ENCODE measurements at places on chromosomes 6 and 20. TPM values are rescaled to one million over a fixed set of nuclear protein-coding genes. Genes with fewer than 3 reads are reported as not detected.

DNA sequence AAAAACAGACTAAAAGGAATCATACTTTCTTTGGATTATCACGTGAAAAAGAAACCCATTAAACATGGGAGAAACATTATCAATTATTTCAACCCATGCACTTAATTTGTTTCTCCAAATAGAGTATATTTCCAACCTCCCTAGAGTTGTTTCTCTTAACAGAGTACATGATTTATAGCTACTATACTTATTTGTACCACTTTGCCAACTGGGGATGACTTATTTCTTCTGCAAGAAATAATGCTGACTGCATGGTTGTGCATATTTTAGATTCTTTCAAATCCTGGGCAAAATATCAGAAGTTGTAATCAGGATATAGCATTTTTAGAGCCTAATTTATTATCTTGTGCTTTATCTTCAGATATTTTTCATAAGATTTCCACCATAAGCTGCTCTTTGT is 629.1 kb upstream of the EYS start:
- DNase-seq: no peak

DNA sequence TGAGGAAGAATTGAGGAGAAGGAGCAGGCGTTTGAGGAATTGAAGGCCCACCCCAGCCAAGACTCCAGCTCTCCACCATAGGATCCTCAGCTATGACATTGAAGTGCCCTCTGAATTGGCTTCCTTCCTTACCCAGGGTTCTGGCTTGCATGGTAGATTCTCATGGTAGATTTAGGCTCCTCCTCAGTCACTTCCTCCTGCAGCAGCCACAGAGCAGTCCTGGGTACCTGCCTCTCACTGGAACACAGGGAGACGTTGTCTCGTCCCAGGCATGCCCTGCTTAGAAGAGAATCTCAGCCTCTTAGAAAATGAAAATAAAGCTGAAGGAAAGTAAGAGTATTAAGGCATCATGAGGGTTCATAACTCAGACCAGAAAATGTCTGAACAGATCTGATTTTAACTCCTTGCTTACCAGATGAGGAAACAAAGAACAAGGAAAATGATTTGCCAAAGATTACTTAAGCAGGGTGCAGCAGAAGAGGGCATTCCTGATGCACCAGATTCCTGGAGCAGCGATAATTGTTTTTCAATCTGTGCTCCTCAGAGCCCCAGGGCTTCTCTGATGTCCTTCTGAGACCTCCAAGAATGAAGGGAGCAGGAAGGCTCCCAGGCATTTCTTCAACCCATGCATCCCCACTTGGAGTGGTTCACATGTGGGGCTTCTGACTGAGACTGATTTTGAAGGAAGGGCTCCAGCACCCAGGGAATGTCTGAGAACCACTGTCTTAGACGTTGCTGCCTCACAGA is 219.8 kb downstream of the HIVEP2 start:
- no peak for DNase-seq

DNA sequence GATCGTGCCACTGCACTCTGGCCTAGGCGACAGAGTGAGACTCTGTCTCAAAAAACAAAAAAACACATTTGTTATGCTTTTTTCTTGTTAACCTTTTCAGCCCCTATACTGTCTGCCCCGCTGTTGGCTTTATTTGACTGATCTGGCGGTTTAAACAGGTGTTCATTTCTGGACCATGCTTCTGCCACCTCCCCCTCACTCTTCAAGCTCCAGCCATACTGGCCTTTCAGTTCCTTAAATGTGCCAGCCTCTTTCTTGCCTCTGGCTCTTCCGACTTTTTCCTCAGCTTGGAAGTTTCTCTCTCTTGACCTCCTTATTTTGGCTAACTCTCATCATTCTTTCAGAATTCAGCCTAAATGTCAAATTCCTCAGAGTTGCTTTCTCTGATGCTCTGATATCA is 35.2 kb upstream of the TXLNB start:
- DNase-seq: no peak

GRCh38 chr6:16773362-16773761 is 12.1 kb upstream of the ATXN1 start:
- DNase-seq: no peak

GRCh38 chr20:5197847-5198650 is 71.2 kb downstream of the CDS2 start:
- DNase-seq: no peak

- no peak for DNase-seq
Observed at GRCh38 chr20:5474646-5475550, 158.1 kb upstream of the PROKR2 start.

- peak; percentile 81 for DNase-seq
Observed at GRCh38 chr6:163490826-163491577, 76.5 kb downstream of the QKI start.

DNA sequence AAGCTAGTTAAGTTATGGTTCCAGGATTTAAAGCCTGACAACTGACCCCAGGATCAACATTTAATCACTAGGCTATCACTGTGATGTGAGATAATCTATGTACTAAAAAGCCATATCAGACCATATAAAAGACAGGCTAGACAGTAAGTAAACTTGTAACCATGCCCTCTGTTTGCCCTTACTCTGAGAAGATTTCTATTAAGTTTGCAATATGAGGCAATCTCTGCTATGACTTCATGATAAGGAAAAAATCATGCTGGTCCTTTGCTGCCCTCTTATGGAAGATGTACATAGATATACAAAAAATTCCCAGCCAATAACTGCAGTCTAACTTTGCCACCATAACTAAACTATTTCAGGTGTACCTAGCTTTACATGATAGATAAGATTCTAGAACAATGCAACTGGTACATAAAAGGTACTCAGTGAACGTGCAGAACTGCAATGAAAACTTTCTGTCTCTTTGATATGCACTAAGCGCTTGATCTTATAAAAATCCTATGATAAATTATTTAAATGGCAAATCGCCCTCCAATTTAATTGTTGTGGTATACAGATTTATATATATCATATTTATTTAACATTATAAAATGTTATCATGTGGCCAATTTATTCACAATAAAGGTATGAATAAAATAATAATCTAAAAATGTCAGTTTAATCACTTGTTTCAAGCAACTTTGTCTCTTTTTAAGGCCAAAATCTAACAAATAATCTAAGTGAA is 70.5 kb downstream of the FAM217A start:
- DNase-seq: no peak

DNA sequence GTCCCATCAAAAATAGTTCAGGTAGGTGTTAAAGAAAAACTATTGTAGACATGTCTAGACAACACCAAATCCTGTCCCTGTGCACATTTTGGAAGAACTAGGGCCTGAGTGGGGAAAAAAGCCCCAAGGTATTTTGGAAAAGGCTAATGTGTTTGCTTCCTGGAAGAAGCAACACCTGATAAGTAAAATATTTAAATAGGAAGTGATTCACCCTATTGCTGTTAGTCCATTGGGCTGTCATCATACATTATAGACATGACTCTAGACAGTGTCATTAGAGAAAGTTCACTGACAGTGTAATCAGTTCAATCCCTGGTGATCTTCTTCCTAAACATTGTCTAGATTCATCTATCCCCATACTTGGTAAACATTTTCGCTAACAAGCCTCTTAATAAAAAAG is 465.3 kb downstream of the CBLN4 start:
- DNase-seq: no peak

DNA sequence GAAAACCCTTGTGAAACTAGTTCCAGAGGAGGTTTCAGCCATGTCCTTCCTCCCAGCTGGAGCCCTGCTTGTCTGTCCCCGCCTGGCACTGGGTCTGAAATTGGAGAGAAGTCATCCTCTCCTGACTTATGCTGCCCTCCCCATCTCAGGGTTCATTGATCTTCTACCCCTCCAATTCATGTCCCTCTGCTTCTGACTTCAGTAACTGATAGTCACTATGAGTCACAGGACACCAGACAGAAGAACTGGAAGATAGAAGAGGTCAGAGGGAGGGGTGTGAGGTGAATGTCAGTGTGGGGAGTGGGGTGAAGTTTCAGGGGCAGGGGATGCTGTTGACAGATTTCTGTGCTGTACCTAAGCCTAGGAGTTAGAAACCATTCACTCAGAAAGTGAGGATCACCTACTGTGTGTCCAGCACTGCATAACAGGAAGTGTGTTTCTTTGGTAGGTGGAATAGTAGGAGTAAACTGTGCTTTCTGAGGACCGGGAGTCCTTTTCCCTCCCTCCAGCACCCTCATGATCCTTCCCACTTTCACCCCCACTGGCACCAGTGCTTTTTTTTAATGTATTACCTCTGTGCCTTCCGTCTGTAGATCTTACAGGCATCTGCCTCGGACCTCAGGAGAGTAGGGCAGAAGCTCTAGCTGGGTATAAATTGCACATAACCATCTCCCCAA is 627 bp upstream of the RPP21 start:
- no peak for DNase-seq

GRCh38 chr20:23340524-23340923 is 10.1 kb upstream of the NXT1 start:
- peak; percentile 72 for DNase-seq

- no peak for DNase-seq
Observed at GRCh38 chr6:108380876-108381275, 86.0 kb downstream of the AFG1L start.

DNA sequence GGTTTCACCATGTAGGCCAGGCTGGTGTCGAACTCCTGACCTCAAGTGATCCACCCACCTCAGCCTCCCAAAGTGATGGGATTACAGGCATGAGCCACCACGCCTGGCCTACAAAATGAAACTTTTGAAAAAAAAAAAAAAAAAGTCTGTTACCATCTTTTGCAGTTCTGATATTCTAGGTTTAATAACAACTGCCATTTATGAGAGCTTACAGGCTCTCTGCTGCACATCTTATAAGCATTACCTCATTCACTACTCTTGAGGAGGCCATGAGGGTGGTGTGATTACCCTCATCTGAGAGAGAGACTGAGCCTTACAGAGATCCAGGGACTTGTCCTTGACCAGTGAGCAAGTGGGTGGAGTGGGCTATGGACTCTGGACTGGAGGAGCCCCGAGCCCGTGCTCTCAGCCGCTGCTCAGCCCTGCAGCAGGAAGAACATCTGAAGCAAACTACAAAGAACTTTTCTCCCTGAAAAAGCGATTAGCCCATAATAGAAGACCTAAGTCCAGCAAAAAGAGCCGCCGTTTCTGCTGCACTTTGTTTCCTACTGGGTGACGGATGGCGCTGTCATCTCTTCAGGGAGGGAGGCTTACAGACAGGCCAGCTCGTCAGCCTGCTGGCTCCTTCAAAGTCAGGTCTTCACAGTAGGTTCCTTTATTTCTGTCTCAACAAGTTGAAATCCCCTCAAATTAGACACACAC is 119.8 kb upstream of the AKAP12 start:
- no peak for DNase-seq

DNA sequence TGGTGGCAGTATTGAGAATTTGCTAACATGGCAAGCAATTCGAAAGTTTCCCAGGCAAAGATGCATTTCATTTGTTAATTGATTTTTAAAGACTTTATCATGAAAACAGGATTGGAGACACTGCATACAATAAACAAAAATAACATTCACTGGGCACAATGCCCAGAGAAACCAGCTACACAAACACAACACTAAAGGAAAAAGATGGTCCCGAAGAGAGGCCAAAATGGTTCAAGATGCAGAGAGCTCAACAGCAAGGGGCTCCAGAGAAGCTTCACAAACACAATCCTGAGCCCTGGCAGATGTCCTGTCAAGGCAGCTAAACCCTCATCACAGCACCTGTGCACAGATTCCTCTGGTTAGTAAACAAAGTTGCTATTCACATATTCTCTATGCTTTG is 79.3 kb downstream of the INSM1 start:
- DNase-seq: no peak

DNA sequence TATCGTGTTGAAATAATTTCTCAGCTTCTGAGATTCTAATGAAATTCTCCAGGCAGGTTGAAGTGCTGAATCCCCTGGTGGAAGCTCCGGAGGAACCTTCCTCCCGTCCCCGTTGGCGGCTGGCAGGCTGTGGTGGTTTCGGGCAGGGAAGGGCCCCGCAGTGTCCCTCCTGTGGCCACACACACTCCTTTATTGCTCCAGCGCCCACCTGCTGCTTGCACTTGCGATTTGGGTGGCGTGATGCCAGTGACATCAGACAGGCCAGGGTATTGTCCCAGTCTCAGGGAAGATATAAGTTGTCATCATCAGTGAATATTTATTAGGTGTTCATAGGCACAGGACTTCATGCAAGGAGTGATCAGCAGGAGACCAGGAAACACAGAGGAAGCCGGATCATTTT is 530.4 kb downstream of the QKI start:
- no peak for DNase-seq

DNA sequence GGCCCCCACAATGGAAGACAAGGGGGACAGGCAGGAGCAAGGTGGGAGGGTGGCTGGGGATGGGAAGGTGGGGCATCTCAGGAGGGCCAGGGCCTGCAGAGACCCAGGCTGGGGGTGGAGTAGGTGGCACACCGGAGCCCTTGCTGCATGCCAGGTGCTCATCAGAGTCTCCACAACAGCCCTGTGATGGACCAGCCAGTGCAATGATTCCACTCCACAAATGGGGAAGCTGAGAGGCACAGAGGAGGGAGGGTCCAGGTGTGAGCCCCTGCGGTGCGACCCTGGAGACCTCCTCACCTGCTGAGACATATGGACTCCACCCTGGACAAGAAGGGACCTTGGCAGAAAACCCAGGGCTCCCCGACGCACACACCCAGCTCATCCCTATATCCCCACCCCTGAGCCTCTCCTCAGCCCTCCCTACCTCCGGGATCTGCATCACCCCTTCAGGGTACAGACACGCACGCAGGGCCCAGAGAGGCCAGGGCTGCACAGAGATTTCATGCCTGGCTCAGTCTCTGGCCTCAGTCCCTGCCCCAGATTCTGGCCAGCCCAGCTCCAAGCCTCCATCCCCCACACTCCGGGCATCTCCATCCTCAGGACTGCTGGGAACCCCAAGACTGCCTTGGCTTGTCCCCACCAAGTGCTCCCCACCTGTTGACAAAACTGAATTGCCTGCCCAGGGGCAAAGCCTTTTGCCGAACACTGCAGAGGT is 7.1 kb upstream of the GRM4 start:
- DNase-seq: no peak

GRCh38 chr20:60302875-60303274 is 344.7 kb downstream of the CDH26 start:
- no peak for DNase-seq

- no peak for DNase-seq
Observed at GRCh38 chr6:53869964-53870363, 75.2 kb downstream of the LRRC1 start.

DNA sequence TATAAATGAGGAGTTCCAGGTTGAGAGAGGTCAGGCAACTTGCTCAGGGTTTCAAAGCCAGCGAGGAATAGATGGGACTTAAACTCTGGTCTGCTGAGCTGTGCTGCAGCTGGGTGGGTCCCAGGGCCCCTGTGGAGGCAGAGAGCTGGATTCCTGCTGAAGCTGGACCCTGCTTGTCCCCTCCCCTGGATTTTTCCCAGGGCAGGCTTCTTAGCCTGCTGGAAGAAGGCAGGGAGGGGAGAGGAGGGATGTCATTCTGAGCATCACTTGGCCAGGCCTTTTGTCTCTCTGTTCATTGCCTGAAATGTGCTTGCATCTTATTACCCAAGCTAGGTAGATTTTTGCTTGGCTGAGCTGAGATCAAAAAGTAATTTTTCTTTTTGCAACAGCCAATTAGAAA is 133.7 kb downstream of the DHX35 start:
- DNase-seq: no peak

ZDHHC14 gene
- polyA plus RNA-seq: 7.4 TPM

BEND3 gene
- polyA plus RNA-seq: 1.1 TPM

HLA-DQB2 gene
- not detected for polyA plus RNA-seq

HTR1E gene
- not detected for polyA plus RNA-seq

CST1 gene
- not detected for polyA plus RNA-seq

ARMH2 gene
- not detected for polyA plus RNA-seq

MYLK2 gene
- 0.23 TPM for polyA plus RNA-seq

PTK6 gene
- polyA plus RNA-seq: 0.04 TPM

KCNK15 gene
- 0.33 TPM for polyA plus RNA-seq
